ENCODE measurements at places on chromosomes 12 and 14.

GRCh38 chr14:103008126-103008525 lies 49.2 kb downstream of the CDC42BPB start:
- no peak for DNase-seq

DNA sequence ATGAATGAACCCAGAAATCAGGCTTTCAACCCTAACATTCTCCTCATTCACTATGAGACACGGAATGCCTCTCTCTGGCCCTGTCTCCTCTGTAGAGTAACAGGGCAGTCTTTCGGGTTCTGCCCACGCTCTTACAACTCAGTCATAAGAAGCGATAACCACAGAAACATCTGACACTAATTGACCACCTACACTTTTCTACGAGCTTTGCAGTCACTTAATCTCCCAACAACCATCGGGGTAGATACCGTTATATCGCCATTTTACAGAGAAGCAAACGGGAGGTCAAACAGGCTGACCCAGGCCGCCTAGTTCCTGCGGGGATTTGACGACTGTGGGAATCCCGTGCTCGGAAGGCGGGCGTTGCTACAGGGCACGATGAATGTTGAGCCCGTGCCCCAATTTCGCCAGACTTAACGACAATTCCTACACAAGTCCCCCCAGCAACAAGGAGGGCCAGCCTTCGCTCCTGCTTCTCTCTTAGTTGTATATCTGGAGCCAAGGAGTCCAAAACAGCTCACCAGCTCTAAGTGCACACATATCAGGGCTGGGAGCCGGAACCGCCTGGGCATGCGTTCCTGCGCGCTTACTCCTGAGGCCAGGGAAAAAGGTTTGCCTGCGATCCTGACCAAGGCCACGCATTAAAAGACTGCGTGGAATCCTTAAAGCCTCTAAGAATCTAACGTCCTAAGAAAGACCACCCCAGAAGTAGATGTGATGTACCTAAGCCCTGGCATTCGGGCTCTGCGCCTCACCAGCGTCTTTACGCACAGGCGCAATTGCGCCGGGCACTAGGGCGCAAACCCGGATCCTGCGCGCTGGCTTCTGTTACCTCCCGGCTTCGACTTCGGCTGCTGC lies 38.7 kb upstream of the TBX5 start:
- DNase-seq, result no peak

DNA sequence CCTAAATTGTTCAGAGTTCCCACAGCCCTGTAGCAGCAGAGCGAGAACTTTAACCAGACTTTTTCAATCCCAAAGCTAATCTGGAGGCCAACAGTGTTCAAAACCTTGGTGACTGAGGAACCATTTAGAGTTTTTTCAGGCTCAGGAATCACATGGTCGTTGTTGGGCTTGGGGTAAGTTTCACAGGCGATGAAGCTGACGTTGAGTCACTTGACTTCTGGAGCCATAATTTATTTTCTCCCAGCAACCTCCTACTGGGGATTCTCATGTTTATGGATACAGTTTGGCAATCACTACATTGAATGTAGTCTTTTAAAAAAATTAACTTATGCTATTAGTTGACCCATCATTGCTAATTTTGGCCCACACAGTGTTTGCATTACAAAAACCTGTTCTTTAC lies 34.5 kb downstream of the SSPN start:
- DNase-seq, result no peak

DNA sequence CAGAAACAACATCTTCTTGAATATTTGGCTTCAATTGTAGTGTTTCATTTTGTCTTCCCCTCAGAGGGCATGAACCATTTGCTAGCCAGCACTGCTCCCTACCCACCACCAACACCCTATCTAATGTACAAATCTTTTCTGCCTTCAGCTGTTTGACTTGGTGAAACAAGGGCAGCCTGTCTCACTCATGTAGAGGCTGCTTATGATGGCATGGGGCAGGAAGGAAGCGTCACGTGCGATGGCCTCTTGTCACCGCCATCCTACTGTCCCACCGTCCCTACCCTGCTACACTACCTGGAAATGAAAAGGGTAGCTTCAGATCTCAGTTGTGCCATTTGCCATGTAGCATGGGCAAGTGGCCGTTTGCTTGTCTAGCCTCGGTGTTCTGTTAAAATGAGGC lies 29.9 kb upstream of the LRTM2 start:
- DNase-seq, result no peak

DNA sequence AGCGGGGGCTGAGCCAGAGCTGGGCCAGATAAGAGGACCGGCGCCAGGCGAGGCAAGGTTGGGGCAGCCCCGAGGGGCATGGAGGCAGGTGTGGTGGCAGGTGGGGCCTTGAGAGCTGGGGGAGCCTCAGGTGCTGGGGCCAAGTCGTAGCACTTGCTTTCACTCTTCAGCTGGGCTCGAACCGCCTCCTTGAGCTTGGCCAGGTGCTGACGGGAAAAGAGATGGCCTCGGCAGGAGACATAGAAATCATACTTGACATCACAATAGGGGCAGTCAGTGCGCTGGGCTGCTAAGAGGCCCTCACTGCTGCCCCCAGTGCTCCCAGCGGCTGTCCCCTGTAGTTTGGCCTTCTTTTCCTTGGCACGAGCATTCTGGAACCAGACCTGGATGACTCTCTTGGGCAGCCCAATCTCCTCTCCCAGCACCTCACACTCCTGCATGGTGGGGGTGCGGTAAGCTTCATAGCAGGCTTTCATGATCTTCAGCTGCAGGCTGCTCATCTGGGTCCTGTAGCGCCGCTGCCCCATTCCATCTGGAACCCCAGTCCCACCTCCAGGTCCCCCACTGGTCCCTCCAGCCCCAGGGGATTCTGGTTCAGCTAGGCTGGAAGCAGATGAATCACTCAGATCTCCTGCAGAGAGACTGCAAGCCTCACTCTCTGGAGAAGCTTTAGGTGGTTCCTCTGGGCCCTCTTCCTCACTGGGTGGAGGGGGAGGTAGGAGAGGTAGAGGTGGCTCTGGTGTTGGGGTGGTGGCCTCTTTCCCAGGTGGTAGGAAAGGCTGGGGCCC lies 28.1 kb downstream of the ZFHX2 start:
- DNase-seq, result no peak

DNA sequence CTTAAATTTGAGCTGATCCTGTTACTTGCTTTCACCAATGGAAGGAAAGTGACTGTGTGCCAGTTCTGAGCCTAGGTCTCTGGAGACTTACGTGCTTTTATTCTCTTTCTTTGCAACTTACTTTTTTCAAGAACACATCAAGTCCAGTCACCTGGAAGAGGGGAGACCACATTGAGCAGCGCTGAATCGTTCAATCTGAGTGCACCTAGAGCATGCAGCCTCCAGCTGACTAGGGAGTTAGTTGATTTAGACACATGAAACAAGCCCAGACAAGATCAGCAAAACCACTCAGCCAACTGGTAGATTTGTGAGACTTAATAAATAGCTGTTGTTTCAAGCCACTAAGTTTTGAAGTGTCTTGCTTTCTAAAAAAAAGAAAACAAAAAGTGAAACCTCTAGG lies 1014.8 kb upstream of the FBXO33 start:
- DNase-seq, result no peak

- DNase-seq, result no peak
Measured at GRCh38 chr14:53613404-53614253, 343.0 kb downstream of the BMP4 start.

- no peak for DNase-seq
Measured at GRCh38 chr12:21827083-21827482, 52.6 kb upstream of the KCNJ8 start.

DNA sequence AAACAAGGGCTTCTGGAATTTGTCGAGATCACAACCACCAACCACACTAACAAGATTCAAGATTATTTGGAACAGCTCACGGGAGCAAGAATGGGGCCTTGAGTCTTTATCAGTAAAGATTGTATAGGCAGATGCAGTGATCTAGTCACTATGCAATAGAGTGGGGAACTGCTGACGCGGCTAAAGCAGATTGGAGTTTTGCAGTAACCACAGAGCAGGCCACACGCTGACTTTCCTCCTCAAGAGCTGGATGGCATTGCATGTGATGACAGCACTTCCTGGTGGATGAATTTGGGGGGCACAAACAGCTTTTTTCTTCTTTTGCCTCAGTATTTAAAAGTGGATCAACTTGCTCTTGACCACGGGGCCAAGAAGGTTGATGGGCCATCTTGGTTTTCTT lies 46.0 kb downstream of the KCNK13 start:
- DNase-seq, result no peak

DNA sequence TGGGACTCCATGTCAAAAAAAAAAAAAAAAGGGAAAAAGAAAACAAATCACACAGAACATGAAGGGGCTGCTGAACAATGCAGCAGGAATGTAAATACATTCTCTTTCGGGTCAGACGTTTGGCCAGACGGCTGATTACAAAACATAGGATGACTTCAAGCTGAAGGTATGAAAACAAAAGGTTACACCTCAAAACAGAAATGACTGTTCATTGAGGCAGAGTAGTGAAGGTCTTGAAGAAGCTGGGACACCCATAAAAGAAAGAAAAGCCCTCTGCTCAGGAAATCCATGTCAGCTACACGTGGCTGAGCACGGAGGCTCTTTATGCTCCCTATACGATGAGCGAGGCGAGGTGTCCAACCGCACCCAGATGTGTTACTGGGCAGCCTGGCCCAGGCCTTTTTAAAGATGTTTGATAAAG lies 37.7 kb downstream of the FGD4 start:
- no peak for DNase-seq

DNA sequence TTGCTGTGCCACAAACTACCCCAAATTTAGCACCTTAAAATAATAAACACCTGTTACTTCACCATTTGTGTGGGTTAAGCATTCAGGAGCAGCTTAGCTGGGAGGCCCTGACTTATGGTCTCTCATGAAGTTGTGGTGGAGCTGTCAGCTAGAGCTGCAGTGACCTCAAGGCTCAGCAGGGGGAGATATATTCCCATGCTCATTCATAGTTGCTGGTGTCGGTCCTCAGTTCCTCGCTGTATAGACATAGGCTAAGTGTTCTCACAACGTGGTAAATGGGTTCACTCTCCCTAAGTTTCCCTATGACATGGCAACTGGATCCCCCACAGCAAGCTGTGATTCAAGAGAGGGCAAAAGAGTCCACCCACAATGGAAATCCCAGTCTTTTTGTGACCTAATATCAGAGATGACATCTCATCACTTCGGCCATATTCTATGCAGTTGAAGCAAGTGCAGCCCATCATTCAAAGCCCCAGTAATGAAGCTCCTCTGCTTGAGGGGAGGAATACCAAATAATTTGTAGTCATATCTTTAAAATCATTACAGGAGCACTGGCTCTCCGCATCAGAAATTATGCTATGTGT lies 41.1 kb downstream of the PRB3 start:
- DNase-seq, result no peak

GRCh38 chr14:55807053-55807880 lies 227.3 kb downstream of the KTN1 start:
- DNase-seq, result peak; percentile 33

GRCh38 chr14:32998433-32998832 lies 59.8 kb downstream of the NPAS3 start:
- no peak for DNase-seq

GRCh38 chr12:57626111-57626920 lies 6.7 kb downstream of the B4GALNT1 start:
- no peak for DNase-seq

DNA sequence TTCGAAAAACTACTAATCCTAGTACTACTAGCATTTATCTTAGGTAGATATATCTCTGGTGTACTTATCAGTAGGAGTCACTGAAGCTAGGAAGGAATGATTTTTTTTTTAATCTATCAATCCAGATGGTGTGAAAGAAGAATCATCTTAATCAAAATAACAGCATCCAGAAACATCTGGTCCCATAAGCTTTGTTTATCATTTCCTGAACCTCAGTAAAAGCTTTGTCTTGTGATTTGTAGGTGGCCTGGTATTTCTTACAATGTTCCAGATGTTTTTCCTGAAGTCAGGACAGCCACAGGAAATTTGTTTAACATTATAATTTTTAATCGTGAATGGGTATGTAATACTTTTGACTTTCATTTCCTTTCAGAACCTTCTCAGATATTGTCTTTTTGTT lies 28.0 kb upstream of the LUM start:
- DNase-seq, result no peak

GRCh38 chr14:64581363-64581762 lies 31.6 kb downstream of the PPP1R36 start:
- no peak for DNase-seq

DNA sequence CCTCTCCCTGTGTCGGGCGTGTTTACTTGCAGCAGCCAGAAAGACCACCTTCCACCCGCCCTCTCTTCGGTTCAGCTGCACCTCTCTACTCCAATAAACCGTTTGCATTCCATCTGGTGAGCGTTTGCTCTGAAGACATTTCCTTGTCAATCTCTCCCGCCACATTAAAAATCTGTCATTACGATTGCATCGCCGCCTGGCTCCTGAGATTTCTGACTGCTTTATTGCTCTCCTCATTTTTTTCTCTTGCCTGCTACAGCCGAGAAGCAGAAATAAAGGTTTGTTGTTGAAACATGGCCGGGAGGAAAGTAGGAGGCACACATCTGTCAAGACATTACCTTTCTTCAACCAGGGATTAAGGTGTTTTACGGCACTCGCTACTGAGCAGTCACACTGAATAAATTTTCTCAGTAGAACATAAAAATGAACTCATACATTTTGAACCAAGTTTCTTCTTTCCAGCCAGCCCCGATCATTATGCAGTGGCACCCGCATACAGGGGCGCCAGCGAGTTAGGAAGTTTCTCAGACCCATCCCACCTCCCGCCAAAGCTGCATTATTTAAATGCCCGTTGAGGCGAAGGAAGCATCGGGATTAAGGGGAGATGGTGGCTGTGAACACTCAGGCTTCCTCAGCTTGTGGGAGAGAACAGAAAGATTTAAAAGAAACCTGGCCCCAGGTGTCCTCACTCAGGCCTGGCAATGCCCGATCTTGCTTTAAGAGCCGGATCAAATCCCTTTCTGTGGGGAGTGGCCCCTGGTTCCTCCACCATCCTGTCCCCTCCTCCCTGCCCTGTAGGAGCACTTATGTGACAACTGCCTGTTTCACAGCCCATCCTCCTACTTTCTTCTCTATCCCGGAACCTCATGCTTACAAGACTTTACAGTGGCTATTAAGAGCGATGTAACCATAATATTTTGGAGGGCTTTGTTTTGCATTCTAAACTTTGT lies 1108.9 kb downstream of the BCL11B start:
- no peak for DNase-seq
